Sciatic nerve (tissue), 2 donors: ENCODE measurements at places on chromosomes 2 and 18.

DNA sequence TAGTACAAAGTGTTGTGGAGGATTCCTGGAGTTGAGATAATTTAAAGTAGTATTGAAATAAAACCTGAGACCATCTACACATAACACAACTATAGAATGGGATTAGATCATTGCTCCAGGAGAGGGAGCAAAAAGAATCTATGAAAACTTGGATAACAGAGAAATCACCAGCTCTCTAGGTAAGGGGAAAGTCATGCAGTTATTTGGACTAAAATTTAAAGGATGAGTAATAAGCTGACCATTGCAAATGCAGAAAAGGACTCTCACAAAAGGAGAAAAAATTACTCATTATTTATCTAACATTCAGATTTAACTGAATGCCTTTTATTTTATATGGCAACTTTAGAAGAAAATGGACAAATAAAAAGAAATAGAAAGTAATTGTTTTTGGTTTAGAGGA is 1399.8 kb upstream of the ACVR2A start:
- no peak for DNase-seq

- no peak for DNase-seq
Measured at GRCh38 chr18:40937386-40937785, 1017.6 kb upstream of the PIK3C3 start.

DNA sequence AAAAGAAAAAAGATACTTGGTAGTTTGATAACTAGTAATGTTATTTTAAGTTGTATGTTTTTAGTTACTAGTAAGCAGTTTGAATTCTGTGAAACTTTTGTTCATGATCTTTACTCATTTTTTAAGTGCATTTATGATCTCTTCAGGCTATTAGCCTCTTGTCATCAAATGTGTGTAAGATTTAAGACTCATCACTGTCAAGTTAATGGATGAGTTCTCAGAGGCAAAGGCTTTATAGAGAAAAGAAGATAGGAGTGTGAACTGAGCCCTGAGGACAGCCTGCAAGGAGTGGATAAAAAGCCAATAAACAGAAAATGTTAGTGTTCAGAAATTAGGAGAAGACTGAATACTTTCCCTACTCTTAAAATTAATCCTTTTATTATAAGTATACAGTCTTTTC is 13.5 kb downstream of the NDUFV2 start:
- no peak for DNase-seq

DNA sequence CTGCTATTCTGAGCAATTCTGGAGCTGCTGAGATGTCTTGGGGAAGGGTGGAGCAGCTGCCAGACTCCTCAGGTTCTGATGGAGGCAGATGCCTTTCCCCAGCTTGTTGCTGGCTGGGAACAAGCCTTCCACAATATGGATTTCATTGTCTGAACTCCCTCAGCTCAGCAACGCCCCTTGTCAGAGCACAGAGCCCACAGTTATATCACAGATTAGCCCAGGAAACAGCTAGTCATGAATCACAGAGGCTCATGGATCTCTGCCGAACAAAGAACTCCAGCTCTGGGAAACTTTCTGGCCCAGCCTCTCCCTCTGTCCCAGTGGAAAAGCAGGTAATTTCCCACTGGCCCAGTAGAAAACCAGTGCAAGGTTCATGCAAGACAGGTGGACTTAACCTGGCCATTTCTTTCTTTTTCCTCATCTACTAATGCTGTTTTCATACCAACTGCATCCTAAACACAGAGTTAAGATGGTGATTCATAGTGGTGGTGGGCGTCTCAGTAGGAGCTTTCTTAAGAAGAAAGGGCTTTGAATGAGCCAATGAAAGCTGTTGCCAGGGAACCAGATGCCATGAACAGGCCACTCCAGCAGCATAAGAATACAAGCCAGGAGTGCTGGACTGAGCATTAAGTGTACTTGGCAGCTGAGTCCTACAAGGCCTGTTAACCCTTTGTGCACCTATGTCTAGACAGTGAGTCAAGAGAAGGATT is 8.7 kb upstream of the KIAA2012 start:
- DNase-seq = no peak

GRCh38 chr2:133674433-133675331 is 106.4 kb upstream of the NCKAP5 start:
- DNase-seq = peak; percentile 68

DNA sequence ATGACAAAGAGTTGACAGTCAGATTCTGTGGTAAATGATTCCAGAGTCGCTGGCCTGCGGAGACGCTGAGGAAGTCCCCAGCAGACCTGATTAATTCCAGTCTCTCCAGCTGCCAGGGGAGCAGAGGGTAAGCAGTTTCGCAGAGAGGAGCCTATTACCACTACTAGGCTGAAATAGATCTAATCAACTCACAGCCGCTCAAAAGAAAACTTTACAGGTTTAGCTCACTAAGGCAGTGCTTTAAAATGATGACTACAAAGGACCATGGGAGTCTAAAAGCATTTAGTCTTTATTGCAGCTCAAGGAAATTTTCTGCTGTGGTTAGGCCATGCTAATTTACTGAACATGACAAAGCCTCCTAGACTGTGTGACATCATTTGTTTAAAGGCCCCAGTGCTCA is 445.6 kb upstream of the POU3F3 start:
- no peak for DNase-seq

- DNase-seq = no peak
Measured at GRCh38 chr2:8986327-8986976, 17.0 kb downstream of the MBOAT2 start.

DNA sequence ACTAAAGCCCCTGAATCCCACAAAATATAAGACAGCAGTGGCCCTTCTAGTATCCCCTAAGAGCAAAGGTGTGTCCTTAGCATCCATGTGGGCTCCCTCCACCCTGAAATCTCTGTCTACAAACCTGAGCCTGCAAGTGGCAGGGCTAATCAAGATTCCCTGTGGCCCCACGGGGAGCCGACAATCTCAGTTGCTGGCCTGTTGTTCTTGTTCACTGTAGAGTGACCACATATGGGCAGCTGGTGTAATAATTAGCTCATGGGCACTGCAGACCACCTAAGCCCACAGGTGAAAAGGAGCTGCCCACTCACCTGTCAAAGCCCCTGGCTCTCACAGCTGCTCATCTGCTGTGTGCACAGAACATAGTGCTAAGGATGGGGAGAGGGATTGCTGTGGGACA is 102.3 kb downstream of the MRO start:
- no peak for DNase-seq

DNA sequence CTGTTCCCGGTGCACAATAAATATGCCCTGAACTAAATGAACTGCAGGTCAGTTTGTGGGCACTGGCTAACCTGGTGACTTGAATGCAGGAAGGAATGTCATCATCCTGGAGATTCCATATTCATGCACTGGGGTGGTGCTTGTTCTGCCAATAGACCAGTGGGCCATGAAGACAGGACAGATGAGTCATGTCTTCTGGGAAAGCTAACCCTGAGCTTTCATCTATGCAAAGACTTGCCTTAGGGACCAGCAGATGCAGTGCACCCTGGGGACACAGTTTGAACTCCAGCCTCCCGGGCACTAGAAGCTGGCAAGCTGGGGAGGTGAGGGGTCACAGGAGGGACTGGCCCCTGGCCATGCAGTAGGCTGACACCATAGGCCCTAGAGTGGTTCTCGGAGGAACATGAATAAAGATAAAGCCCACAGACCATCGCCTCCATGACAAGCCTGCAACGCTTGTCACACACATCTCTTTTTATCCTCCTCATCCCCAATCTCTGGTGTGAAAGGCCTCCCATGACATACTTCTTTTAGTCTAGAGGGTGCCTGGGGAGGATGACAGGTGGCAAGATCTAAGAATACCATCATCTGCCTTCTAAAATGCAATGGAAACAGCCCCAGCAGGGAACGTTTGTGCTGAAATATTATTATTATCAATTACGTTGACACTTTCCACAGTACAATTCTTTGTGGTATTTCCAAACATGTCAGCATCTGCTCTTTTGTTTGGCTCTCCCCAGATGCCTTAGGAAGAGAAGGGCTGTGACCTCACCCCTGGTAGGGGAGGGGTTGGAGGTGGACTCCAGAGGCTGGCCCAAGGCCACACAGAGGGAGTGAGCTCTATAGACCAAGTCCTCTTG is 267.4 kb upstream of the RAB6C start:
- DNase-seq = no peak

DNA sequence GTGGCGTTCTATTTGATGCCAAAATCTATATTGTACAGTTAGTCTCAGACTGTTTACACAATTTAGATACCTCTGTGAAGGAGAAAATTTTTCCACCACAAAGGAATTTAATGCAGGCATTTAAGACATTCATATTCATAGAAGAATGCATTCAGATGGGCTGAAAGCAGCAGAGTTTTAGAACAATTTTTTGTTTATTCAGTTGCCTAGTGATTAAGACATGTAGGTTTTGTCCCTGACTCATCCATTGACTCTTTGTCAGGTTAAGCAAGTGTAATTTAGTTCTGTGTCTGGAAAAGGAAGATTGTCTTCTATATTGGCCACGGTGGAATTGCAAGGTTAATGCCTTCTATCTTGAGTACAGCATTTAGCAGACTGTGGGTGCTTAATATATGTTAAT is 515.0 kb downstream of the PARD3B start:
- no peak for DNase-seq

- no peak for DNase-seq
Measured at GRCh38 chr2:240170354-240170735, 29.9 kb upstream of the OTOS start.

DNA sequence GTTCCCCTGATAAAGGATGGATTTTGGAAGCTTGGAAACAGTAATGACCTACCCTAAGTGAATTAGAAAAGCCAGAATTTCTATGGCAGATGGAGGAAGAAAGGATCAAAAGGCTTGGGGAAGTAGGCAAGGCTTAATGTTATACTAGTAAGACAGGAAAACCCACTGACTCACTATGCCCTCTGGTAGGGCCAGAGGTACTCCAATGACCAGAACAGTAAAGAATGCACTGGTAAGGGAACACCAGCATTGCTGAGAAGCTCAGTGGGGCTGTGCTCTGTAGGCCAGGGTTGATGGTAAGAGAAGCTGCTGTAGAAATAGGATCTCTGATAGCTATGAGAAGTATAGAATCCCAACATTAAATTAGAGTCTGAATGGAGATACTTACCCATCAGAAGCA is 126.4 kb downstream of the GFPT1 start:
- no peak for DNase-seq

- no peak for DNase-seq
Measured at GRCh38 chr2:217074576-217075255, 214.9 kb upstream of the TNP1 start.

DNA sequence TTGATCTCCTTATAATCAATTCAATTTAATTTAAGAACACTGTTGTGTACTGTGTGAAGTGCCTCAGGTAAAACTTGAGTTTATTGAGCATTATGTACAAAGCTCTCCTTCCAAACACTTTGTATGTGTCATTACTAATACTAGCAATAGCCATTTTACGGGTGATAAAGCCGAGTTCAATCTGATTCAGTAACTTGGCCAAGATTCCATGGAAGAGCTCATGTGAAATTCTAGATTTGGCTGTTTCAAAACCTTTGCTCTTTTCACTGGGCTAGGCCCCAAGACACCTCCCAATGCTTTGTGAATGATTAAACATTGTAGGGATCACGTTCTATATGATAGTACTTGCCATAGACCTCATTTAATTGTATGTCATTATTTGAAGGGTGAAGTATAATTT is 8.9 kb upstream of the NFE2L2 start:
- DNase-seq = no peak

GRCh38 chr2:50026236-50026635 is 871.9 kb upstream of the FSHR start:
- DNase-seq = no peak

DNA sequence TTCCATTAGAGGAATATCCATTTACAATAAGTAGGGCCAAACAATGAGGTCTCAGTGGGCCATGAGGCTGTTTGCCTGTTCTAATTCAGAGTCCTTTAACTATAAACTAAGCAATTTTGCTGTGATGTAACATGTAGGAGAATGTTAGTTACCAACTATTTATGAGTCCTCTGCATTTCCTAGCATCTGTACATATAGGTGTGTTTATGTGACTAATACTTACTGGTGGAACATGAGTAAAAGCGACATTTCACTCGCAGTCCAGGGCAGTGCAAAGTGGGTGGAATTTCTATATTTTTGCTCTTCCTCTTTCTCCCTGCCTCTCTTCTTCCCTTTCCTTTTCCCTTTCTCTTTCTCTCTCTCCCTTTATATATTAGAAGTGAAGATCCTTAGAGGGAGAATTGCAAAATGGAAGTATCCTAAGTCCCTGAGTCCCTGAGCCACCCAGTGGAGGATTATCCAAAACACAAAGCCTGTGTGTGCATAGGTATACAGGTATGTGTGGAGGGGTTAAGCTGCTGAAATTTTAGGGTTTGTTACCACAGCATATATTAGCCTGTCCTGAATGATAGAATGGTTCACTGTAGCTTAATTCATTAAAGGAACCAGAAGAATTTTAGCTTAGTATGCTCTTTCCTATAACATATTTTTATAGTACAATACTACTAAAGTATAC is 487.0 kb upstream of the FANCL start:
- DNase-seq = no peak

DNA sequence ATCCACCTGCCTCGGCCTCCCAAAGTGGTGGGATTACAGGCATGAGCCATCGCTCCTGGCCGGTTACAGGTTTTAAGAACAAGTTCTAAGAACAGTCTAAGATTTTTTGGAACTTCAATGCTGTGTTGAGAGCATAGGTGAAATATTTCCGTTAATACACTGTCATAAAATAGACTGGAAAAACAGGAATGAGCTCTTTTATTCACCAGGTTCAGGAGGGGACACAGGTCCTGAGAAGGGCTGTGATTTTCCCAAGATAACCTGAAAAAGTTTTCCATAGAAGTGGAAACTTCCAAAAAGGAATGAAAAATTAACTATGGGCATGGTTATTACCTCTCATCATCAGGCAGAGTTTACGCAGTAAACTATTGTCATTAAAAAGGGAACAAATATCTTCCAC is 97.6 kb upstream of the TMEM178A start:
- no peak for DNase-seq

- no peak for DNase-seq
Measured at GRCh38 chr2:171516793-171517192, 5.5 kb upstream of the CYBRD1 start.

GRCh38 chr18:78911751-78912283 is 67.8 kb upstream of the SALL3 start:
- DNase-seq = no peak

GRCh38 chr2:133248264-133248663 is 320.0 kb downstream of the NCKAP5 start:
- DNase-seq = no peak

- DNase-seq = no peak
Measured at GRCh38 chr18:924987-925386, 20.3 kb downstream of the ADCYAP1 start.

- no peak for DNase-seq
Measured at GRCh38 chr18:45626330-45627203, 11.3 kb downstream of the SLC14A2 start.
